Amniotic stem cell (primary cell): ENCODE measurements at places on chromosomes 5 and 9.

- peak; percentile 18 for DNase-seq
Observed at GRCh38 chr5:114450437-114450836, 88.6 kb downstream of the KCNN2 start.

DNA sequence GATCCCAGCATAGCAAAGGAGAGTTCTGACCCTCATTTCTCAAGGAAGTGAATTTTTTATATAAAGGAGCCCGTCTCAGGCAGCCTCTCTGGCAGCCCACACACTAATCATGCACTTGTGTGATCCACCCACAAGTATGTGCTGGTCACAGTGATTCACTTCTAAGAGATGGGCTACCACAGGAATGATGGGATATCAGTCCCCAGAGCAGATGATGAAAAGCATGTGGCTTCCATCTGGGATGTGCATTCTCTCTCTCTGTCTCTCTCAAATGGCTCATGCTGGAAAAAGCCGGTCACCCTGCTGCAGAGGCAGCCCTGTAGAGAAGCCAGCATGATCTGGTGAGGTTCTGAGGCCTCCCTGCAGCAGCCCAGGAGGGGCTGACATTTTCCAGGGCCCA lies 74.2 kb upstream of the ADCY2 start:
- DNase-seq: peak; percentile 91

DNA sequence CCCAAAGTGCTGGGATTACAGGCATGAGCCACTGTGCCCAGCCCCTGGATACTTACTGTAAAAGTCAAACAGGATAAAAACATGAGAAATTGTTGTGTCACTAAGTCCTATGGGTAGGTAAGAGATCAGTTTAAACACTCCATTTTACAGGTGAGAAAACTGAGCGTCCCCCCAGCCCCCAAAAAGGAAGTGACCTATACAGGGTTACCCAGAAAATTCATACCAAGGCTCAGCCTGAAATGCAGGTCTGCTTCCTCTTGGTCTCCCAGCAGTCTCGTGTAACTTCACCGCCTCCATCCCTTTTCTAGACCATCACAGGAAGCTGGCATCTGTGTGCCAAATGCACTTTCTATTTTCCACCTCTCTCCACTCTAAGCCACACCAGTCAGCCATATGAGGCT lies 57.2 kb downstream of the TMOD1 start:
- DNase-seq: no peak

DNA sequence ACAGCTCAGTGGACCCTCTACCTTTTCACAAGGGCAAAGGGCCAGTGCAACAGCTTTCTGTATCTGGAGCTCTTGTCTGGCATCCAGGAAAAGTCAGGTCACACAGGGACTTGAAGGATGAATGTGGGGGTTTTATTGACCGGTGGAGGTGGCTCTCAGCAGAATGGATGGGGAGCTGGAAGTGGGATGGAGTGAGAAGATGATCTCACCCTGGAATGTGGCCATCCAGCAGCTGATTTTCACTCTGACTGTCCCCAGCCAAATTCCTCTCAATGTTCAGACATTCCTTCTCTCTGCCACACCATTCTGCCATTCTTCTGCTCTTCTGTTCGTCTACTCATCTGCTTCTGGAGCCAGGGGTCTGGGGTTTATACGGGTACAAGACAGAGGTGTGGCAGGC lies 1119.9 kb downstream of the TAF11L14 start:
- no peak for DNase-seq

DNA sequence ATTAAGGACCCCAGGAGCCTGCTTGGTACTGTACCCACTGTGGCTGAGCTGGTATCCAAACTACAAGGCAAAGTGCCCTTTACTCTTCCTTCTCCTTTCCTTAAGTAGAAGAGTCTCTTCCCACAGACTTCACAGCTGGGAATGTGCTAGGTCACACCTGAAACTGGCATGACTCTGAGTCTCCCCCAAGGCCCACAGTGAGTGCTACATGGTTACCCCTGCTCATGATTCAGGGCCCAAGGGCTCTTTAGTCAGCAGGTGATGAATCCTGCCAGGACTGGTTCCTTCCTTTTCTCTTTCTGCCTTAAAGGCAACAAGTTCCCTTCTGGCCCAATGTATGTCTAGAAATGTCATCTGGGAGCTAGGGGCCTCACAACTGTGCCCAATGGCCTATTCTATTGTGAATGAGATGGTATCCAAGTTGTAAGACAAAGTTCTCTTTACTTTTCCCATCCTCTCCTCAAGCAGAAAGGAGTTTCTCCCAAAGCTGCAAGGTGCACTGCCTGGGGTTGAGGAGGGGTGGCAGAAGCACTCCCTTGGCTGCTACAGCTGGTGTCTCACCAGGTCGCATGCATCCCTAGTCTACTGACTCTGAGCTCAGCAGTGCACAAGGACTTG lies 134.4 kb downstream of the TMEM38B start:
- no peak for DNase-seq

- no peak for DNase-seq
Observed at GRCh38 chr5:82656341-82656761, 378.2 kb upstream of the RPS23 start.

DNA sequence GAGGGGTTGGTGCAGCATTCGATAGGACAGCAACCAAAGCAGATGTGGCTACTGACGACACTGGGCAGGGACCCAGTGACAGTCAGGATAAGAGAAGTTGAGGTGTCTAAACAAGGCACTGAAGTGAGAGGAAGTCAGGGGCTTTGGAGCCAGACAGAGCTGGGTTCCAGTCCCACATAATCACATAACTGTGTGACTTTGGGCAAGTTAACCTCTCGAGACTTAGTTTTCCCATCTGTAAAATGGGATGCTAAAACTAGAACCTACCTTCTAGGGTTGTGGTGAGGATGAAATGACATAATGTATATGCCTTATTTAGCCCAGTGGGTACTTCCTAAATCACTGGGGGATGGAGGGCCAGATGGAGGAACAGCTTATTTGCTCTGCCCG lies 3.1 kb downstream of the ANGPTL2 start:
- DNase-seq: no peak

DNA sequence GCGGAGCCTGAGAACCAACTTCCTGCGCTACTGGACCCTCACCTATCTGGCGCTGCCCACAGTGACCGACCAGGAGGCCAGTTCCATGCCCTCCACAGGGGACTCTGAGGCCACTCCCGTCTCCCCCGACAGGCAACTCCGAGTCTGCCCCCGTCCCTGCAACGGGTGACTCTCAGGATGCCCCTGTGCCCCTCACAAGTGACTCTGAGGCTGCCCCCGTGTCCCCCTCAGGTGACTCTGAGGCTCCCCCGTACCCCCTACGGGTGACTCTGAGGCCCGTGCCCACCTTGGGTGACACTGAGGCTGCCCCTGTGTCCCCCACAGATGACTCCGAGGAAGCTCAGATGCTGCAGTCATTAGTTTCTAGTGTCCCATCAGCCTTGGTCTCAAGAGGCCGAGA lies 25.1 kb downstream of the CEL start:
- no peak for DNase-seq

- DNase-seq: no peak
Observed at GRCh38 chr9:136401173-136401922, 1.4 kb upstream of the SNAPC4 start.

- DNase-seq: no peak
Observed at GRCh38 chr5:126120939-126121338, 302.3 kb upstream of the GRAMD2B start.

DNA sequence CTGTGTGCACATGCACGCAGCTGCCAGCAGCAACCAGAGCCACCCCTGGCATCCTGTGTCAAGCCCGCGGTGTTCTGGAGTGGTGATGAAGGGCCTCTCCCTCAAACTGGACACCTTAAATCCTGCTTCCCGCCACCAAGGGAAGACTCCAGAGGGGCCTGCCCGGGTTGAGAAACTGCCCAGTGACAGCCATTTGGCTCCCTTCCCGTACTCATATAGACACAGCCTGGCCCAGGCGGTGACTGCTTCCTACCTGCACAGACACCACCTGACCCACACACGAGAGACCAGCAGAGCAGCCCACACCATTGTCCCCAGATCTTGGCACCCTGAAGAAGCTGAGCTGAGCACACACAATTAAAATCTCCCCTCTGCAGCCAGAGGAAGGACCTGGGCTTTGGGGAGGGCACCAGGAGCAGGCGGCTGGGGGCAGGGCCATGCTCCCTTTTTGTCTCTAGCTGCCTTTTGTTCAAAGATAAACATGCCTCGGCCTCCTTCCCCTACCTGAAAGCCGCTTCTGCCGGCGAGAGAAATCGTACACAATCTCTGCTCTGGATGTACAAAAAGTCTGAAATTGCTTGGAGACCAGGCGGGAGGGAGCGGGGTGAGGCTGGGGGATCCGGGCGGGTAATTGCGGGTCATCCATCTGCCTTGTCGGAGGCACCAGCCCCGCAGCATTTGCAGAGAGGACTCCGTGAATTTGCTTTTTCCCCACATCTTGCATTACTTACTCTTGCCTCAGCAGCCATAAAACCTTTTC lies 78.4 kb downstream of the TSPAN17 start:
- DNase-seq: no peak
